Naive thymus-derived CD8-positive, alpha-beta T cell (primary cell): ENCODE measurements at places on chromosomes 7 and 10. TPM values are rescaled to one million over a fixed set of nuclear protein-coding genes. Genes with fewer than 3 reads are reported as not detected.
A peak's percentile ranks its signal among the peaks of the same experiment; 100 is the strongest.

The STK31 gene
- polyA plus RNA-seq, result not detected

The MRC1 gene
- not detected for polyA plus RNA-seq

The MKI67 gene
- not detected for polyA plus RNA-seq

The CPA1 gene
- polyA plus RNA-seq, result 0.26 TPM

The CCSER2 gene
- polyA plus RNA-seq, result 109 TPM

GRCh38 chr10:2951235-2951835, 116.0 kb upstream of the PFKP start:
- no peak for DNase-seq

- no peak for DNase-seq
Measured at GRCh38 chr7:10471280-10472058, 502.2 kb upstream of the PHF14 start.

- peak; percentile 80 for DNase-seq
Measured at GRCh38 chr10:123241391-123242141, 87.4 kb downstream of the BUB3 start.

DNA sequence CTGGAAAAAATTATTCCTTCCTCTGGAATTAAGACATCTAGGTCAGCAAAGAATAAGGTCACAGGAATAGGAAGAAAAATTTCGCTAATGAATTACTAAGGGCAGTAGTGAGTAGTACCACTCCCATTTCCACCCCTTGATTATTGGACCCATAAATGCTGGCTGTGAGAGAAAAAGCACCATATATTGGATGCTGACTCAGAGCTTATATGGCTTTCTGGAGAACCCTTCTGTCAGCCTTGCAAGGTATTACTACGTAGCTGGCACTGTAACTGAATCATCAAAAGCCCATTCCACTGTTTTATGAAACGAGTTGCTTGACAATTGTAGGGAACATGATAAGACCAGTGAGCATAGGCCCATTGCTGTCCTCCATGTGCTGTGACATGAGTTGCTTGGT, 179.3 kb downstream of the ATRNL1 start:
- DNase-seq, result no peak

- DNase-seq, result no peak
Measured at GRCh38 chr7:101905203-101905865, 87.9 kb downstream of the CUX1 start.

- no peak for DNase-seq
Measured at GRCh38 chr10:60428387-60428737, 38.7 kb upstream of the ANK3 start.

DNA sequence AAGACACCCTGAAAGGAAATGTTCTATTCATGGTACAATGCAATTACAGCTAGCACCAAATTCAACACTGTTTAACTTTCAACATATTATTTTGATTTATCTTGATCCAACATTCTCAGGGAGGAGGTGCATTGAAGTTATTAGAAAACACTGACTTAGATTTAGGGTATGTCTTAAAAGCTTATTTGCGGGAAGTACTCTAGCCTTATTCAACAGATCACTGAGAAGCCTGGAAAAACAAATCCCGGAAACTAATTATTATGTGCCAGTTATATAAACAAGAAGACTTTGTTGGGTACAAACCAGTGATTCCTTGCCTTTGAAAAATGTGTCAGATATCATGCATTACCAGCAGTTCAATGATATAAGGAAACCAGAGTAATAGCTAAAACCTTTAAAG, 160.1 kb downstream of the CFTR start:
- DNase-seq, result no peak

DNA sequence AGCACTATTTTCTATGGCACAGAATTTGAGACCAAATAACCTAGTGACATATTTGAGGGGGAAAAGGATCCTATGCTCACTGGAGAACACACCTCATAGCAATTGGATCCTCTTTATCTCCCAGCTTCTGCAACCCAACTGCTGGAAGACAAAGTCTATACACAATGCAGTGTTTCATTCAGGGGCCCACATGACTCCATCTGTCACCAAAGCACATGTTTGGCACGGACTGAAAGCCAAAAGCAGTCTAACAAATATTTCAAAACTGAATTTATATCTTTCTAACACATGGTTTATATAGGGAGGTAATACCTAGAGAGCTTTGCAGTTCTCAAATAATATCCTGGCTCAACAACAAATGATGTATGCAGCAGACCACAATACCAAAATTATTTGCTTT, 39.2 kb downstream of the ADAM12 start:
- DNase-seq, result no peak

DNA sequence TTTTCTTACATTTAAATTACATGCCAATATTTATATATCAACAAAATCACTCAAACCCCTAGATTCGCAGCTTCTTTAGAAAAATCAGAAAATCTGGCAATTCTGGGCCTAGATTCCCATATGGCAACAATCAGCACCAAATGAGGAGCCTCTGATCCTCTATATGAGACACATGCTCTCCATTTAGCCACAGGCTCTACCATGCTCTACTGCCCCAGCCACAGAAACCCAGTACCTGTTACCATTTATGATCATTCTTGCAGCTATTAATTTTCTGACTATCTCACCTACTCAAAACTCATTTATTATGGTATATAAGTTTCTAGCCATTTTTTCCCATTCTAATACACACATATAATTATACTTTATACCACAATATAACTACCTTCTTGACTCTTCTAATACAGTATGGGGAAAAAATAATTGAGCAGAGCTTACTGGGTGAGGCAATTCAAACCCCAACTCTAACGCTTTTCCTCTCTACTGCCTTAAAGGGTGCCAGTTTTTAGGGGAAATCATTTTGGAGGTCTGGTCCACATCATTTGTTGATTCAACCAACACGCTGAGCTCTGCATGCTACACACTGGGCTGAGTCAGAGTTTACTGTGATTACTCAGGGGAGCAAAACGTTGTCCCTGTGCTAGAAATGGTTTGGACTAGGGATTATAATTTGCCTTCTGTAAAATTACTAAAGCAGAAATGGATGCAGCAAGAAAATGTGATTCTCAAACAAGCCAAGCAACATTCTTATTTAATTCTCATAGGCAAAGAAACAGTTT, 11.6 kb downstream of the PDLIM1 start:
- no peak for DNase-seq

DNA sequence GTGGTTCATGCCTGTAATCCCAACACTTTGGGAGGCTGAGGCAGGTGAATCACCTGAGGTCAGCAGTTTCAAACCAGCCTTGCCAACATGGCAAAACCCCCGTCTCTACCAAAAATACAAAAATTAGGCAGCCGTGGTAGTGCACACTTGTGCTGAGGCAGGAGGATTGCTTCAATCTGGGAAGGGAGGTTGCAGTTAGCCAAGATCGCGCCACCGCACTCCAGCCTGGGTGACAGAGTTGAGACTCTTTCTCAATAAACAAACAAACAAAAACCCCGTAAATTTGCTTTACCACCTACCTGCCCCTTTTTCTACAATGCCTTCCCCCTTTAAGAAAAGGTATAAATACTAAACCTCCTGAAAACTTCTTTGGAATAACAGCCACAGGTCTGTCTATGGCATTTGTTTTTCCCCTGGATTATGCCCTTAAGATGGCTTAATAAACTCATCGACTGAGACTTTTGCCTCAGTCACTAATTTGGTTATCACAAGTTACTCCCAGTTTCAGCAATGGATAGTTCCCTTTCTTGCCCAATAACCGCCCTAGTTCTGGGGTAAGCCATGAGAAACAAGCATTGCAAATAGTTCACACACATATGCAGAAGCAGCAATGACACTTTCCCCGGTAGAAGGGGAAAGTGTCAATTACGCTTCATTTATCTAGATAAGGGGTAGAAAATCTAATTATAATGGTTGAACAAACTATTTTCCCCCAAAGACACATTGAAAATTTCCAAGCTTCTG, 52.8 kb upstream of the SVIL start:
- DNase-seq, result no peak

DNA sequence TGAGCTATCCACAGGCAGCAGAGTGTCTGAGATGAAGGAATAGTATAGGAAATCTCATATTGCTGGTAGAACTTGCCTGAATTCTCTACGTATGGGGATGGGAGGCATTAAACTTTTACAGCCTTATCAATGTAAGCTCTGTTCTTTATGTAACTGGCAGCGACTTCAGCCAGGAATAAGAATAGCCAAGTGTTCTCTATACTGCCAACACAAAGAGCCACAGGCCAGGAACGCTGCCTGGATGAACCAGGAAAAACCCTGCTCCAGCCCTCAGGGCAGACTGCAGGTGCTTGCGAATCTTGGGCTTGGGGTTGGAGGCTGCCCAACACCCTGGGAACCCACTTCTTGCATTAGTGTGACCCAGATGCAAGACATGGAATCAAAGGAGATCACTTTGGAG, 6.1 kb upstream of the OLAH start:
- DNase-seq, result no peak

GRCh38 chr10:6180480-6181110, 22.1 kb upstream of the PFKFB3 start:
- DNase-seq, result no peak

DNA sequence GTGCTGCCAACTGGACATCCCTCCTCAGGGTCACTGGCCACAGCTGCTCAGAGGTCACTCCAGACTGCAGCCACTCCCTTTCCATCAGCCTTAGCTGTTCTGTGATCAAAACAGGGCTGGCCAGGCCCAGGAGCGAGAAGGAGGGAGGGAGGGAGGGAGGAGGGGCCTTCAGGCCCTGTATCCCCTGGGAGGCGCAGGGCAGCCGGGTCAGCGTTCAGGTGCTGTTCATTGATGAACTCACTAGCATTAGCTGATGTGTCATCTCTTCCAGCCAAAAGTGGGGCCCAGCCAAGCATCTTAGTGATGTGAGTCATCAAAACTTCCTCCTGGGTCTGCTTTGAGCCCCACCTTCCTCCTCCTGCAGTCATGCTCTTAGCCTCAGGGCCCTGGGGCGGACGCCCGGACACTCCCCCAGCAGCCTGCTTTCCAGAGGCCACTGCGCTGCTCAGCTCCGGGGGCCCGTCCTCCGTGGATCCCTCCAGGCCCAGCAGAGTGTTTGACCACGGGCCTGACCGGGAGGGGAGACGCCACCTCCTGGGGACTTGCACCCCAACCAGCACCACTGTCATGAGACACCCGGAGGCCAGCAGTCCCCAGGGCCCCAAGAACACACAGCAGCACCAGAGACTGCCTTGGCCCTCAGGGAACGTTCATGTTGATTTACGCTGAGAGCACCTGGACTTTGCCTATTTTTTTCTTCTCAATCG, 149.2 kb downstream of the PRKAG2 start:
- no peak for DNase-seq

DNA sequence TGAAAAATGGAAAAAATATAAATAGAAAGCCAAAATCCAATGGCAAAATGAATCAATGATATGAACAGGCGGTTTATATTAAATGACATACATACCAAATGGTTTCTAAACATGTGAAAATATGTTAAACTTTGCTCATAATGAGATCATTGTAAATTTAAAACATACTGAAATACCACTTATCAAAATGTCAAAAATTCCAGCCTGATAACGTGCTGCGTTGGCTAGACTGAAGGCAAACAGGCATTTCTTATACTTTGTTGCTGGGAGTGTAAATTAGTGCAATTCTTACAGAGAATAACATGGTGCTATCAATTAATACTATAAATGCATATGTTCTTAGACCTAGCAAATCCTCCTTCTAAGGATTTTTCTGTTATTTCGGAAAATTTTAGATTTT, 225.8 kb upstream of the FAM3C start:
- no peak for DNase-seq

DNA sequence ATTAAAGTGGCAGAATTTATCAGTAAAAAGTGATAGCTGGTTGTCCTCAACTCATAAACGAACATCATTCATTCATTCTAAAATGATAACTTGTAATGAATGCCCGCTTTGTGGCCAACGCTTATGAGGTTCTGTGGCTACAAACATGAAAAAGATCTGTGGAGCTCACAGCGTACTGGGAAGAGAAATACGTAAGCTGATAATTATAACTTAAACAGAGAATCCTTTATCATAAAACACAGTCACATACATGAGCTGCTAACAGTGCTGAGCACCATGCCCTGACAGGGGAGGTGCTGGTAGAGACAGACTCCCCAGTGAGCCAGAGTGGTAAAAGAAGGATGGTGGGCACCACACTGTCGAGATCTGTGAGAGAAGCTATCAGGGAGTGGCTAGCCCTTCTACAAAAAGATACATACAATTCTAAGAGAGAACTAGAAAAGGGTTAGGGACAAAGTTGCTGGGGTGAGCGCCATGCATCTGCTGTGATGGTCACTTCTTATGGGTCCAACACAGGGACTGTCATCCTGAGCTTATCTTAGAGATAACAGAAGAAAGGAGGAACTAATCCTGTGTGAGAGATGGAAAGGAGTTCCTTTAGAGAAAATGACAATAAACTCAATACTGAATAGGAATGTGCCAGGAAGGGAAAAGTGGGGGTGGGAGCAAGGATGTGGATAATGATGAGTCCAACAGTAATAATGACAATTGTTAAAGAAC, 106.7 kb downstream of the USP6NL start:
- no peak for DNase-seq

GRCh38 chr7:117202511-117202910, 120.3 kb downstream of the WNT2 start:
- DNase-seq, result no peak

- DNase-seq, result no peak
Measured at GRCh38 chr7:3138206-3138605, 94.5 kb upstream of the CARD11 start.
